ENCODE measurements at places on chromosomes 7 and 10.

DNA sequence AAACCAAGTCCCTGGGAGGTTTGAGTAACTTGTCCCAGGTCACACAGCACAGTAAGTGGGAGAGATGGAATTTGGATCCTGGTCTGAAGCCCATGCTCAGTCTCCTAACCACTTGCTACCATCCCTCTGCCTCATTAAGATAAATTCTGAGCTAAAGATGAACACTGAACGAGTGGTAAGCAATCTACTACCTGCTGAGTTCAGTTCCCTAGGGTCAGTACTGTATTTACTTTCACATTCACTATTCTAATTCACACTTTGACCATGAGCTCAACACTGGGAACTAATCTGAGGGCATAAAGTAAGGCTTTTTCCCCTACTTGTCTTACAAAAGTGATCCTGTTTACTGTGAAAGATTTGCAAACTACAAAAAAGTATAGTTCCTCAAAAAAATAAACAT is 2.4 kb downstream of the UROS start:
- DNase-seq, result no peak

- no peak for DNase-seq
Measured at GRCh38 chr7:4711093-4711492, 29.0 kb downstream of the FOXK1 start.

GRCh38 chr7:90723233-90723632 is 127.1 kb downstream of the CDK14 start:
- no peak for DNase-seq

DNA sequence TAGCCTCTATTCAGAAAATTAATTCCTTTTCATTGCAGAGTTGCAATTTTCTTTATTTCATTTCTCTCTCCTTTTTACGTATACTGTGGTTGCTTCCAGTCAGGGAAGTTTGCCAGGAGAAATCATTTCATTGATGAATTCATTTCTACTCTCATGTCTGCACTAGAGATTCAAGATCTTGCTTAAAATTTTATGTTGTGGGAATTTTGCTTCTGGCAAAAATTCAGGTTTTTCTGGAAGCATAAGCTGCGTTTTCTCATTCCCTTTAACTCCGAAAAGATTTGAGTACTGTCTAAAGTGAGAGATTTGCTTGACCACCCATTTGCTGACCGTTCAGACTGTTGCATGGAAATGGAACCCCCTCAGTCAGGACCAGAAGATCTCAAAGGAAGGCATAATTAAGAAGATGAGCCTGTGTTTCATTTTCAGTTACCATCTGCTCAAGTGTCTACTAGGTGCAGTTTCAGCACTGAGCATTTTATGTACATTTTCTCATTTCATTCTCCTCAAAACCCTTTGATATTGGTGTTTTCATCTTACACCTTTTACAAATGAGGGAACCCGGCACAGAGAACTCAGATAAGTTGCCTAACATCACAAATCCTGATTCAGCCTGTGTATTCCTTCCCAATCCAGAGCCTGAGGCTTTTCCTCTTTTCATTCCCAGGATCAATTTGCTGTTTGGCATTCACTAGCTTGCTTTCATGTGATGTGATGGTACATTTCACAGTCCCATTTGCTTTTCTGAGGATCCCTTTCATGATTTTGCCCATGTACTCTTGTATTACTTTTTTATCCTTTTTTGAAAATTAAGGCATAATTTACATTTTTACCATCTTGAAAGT is 3.9 kb downstream of the PTPRZ1 start:
- DNase-seq, result no peak

DNA sequence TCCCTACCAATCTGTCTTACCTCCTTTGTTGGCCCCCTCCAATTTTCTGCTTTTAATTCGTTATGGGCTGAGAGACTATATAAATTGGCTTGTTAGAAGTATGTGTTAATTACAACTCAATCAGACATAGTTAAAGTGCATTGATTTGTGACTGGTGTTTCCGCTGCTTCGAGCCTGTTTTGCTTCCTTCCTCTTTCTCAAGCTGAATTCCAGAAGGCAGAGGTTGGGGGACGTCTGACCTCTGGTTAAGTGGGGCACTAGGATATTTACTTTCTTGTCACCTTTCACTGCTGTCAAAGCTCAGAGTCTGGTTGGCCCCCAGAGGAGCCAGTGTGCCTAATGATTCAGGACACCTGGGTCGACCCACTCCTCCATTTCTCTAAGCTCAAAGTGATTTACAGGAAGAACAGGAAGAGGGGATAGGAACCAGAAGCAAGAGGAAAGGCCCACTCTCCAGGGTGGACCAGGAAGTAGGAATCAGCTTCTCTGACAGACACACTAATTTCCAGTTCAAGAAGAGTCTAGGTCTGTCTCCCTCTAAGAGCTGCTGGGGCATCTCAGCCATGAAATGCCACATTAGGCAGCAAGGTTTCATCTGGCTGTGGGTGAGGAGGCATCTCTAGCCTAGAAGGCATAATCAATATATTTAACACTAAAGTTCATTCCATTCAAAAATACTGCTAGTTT is 397.2 kb upstream of the NPVF start:
- no peak for DNase-seq

- no peak for DNase-seq
Measured at GRCh38 chr10:122373721-122374120, 787 bp upstream of the PLEKHA1 start.

- no peak for DNase-seq
Measured at GRCh38 chr10:129335396-129335795, 131.6 kb upstream of the MGMT start.

DNA sequence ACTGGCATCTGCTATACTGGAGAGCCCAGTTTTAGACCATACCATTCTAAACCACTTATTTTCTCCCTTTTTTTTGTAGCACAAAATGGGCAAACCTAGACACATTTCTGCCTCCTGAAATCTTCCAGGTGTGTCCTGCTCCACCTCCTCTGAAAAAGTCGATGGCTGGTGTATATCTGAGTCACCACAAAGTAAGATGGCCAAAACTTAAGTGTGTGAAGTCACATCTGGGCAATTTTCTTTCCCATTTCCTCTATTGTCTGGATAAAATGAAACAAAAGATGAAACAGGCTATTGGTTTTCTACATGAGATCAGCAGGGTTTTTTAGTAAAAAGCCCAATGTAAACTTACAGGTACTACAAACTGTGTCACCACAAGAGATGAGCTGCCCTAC is 65.5 kb downstream of the OSBPL3 start:
- DNase-seq, result no peak

GRCh38 chr10:51108406-51108805 is 34.1 kb downstream of the PRKG1 start:
- no peak for DNase-seq

GRCh38 chr10:246431-246830 is 111.2 kb downstream of the ZMYND11 start:
- no peak for DNase-seq

- DNase-seq, result no peak
Measured at GRCh38 chr7:20532890-20533289, 82.6 kb upstream of the ABCB5 start.

Data from T-helper 2 cell (primary cell).